Activated CD4-positive, alpha-beta memory T cell treated with anti-CD3 and anti-CD28 coated beads for 36 hours (primary cell): ENCODE measurements at places on chromosomes 12 and 14.

GRCh38 chr12:32522331-32523221, 123.2 kb downstream of the FGD4 start:
- DNase-seq, result no peak

- DNase-seq, result no peak
Observed at GRCh38 chr14:95452176-95452892, 64.1 kb downstream of the SYNE3 start.

- no peak for DNase-seq
Observed at GRCh38 chr12:113058553-113058952, 2.0 kb downstream of the DTX1 start.

DNA sequence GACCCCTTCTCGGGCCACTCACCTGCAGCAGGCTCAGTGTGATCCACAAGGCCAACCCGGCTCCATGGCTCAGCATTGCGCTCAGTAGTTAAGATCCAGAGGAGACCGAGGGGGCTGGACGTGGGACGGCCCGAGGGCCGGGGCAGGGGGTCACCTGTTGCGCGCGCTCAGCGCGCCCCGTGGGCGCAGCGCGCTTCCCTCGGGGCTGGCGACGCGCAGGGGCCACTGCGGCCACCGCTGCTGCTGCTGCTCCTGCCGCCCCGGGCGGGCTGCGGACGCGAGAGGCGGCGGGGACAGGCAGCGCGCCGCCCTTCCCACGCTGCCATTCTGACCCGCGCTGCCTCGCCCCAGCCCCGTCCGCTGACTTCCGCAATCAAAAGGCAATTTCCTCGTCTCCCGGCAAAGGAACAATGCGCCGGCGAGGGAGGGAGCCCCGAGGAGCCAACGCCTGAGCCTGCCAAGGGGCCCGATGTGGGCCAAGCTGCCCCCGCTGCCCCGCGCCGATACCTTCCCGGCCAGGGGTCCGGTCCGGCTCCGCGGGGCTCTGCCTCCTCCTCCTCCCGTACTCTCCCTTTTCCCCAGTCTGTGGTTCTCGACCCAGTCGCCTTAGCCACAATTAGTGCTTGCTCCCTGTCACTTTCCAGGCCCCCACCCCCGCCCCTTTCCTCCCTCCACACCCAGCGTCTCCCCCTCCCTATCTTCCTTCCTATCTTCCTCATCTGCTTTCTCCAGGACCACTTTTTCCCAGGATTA, 27.3 kb downstream of the PTPRB start:
- DNase-seq, result no peak

- DNase-seq, result no peak
Observed at GRCh38 chr12:43893670-43894069, 57.8 kb downstream of the TMEM117 start.

DNA sequence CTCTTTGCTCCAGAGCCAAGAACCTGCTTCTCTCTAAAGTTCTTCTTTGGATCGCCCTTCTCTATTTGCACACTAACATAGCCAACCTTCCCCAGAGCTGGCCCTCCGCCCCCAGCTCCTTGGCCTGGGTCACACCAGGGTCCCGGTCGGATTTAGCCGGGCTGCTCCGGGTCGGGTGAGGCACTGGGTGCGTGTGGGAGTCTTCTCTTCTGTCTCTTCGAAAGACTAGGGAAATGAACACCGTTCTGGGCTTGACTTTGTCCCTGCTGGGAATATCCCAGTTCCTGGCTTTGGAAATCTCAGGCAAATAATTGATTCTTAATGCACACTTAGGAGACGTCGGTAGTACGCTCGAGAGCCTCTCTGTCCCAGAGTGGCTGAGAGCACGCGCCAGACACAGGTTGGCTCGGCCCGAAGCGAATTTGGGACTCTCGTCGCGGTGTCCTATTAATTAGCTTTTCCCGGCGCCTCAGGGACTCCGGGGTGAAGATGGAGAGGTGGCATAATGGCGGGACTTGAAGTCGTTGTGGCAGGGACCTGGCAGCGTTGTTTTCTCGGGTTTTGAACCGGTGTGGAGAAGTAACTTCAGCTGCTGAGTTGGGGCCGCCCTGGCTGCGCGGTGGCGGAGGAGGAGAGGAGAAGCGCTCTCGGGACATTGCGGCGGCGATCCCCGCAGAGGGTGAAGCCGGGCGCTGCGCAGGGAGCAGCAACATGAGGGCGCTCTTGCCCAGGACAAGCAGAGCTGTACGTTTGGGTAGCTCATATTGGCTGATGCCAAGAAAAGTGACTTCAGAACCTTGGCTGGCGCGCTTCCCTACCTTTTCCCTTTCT, 7.5 kb downstream of the FOXG1 start:
- DNase-seq, result no peak
